Tibial artery (tissue), 4 donors: ENCODE measurements at places on chromosomes 2 and 18.

DNA sequence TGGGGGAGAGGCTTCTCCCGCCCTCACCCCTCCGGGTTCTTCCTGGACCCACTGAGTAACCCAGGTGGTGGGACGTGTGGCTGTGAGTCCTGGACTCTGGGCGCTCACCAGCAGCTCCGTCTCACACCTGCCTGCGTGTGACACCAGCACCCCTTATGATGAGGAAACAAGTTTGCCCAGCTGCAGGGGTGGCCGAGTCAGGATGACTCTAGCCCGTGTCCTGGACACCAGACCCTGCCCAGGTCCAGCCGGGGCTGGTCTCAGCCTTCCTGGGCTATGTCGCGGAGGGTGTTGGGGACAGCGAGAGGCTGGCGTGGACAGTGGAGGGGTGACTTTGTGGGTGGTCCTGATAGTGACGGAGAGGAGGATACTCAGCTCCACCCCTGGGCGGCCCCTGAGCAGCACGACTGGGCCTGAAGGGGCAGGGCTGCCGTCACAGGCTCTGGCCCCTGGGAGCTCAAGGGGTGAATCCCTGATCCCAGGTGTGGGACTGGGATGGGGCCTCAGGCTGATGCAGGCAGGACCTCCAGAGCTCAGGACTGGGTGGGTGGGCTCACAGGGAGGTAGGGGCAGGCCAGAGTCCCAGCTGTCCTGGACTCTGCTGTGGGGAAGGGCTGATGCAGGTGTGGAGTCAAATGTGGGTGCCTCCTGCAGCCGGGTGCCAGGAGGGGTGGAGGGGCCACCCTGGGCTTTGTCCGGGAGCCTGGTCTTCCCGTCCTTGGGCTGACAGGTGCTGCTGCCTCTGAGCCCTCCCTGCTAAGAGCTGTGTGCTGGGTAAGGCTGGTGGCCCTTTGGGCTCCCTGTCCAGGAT lies 3.7 kb downstream of the GPR35 start:
- H3K4me3 ChIP-seq = no peak overlapping the region
- H3K36me3 ChIP-seq = no peaks in the 10 kb centered on the region
- peak; percentile 9 for DNase-seq
- no peak overlapping the region for H3K27ac ChIP-seq
- no peaks in the 10 kb centered on the region for H3K4me1 ChIP-seq

GRCh38 chr18:45526114-45526841 lies 89.0 kb upstream of the SLC14A2 start:
- H3K4me3 ChIP-seq = no peak overlapping the region
- H3K27me3 ChIP-seq = no peaks in the 10 kb centered on the region
- no peaks in the 10 kb centered on the region for H3K36me3 ChIP-seq
- DNase-seq = peak; percentile 32
- H3K4me1 ChIP-seq = peaks cover 25% of the 10 kb centered on the region

DNA sequence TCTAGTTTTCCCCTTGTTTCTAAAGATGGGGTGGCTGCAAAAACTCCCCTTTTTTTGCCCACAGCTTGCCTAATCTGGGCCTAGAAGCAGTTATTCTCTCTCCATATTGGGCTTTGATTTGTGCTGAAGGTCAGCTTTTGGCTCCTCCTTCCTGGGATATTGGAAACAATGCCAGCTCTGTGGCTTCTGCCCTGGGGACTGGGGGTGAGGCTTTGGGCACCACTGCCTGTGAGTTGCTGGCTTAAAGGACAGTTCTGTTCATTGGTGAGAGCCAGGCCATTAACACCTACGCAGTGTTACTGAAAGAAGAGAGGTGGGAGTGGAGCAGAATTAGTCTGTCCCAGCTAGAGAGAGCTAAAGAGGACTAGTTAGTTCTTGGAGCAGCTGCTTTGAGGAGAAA lies 4.3 kb downstream of the UBXN2A start:
- no peaks in the 10 kb centered on the region for H3K36me3 ChIP-seq
- DNase-seq = no peak
- H3K4me3 ChIP-seq = no peak overlapping the region
- H3K4me1 ChIP-seq = peaks cover 13% of the 10 kb centered on the region

DNA sequence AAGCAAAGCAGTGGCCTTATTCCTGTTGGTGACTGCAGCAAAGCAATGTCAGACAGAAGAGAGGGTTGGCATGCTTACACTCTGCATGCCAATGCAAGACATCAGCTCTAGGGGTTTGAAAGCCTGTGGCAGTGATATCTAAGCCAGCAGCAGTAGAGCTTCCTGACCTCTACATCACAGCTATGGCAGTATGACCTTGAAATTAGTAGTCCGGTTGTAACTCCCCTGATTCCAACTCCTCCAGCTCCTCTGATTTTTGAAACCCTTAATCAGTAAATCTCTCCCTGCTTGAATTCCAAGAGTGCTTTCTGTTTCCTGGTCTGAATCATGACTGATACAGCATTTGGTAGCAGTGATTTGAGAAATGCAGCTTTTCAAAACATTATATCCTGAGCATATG lies 60.0 kb upstream of the LRP1B start:
- H3K4me3 ChIP-seq = no peak overlapping the region
- no peaks in the 10 kb centered on the region for H3K4me1 ChIP-seq
- H3K27ac ChIP-seq = no peak overlapping the region
- H3K27me3 ChIP-seq = no peaks in the 10 kb centered on the region
- no peak for DNase-seq

- DNase-seq = no peak
- H3K4me1 ChIP-seq = no peaks in the 10 kb centered on the region
- H3K4me3 ChIP-seq = no peak overlapping the region
- H3K27me3 ChIP-seq = no peaks in the 10 kb centered on the region
These were observed 33.5 kb upstream of the RAB27B start for GRCh38 chr18:54794823-54795222.

DNA sequence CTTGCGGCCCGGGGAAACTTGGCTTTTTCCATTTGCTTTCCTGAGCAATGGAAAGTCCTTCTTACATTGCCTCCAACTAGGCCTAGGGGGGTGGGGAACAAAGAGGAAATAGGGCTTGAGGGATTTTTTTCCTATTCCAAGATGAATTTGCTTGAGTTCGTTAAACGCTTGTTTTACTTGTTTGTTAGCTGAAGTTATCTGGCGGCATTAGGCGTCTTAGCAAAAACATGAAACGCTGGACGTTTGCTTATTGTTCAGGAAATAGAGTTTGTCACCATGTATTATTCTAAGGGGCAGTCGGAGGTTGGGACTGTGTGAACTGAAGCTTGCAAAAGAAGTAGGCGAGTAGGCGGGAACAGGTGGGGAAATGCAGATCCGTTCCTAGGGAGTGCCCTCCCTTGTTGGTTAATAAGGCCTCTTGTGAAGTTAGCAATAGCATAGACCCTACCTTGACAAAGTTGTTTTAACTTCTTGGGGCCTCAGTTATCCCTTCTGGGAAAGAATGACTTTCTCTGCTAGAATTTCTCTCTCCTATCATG lies 1.9 kb downstream of the CABLES1 start:
- peaks cover 46% of the 10 kb centered on the region for H3K4me1 ChIP-seq
- H3K27me3 ChIP-seq = no peaks in the 10 kb centered on the region
- no peaks in the 10 kb centered on the region for H3K36me3 ChIP-seq
- peak overlapping the region; percentile 76 for H3K4me3 ChIP-seq
- peak overlapping the region; percentile 84 for H3K27ac ChIP-seq
- no peak for DNase-seq

GRCh38 chr2:162177301-162177700 lies 25.3 kb upstream of the GCG start:
- H3K4me3 ChIP-seq = no peak overlapping the region
- no peak overlapping the region for H3K27ac ChIP-seq
- no peaks in the 10 kb centered on the region for H3K4me1 ChIP-seq
- H3K36me3 ChIP-seq = no peaks in the 10 kb centered on the region

- no peaks in the 10 kb centered on the region for H3K4me1 ChIP-seq
- no peak overlapping the region for H3K4me3 ChIP-seq
- H3K27me3 ChIP-seq = no peaks in the 10 kb centered on the region
- H3K27ac ChIP-seq = no peak overlapping the region
- no peaks in the 10 kb centered on the region for H3K36me3 ChIP-seq
- no peak for DNase-seq
These were observed 205.3 kb upstream of the ST6GAL2 start for GRCh38 chr2:107091163-107091864.

DNA sequence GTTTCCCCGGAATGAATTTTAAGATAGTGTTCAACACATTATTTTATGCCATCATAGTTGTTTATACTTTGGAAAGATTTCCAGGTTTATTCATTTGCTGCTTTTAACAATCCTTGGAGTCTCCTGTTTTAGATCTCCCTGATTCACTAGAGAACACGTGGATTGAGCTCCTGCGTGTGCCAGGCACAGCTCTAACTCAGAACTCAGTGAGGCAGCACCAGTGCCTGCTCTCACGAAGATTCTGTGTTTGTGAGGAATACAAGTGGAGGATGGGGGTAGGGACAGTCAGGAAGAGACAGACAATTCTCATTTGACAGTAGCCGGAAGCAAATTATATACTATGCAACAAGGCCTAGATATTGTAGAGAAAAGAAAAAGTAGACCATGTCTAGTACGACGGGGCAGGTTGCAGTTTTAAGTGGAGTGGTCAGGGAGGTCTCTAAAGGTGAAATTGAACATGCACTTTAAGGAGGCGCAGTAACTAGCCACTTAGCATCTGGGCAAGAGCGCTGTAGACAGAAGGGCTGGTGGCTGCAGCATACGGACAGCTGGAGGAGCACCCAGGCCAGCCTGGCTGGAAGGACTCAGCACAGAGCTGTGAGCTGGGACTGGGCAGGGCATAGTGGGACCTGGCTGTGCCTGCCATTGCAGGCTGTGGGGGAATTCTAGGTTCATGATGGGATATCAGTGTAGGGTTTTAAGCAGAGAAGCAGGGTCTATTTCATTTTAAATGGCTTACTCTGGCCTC lies 24.3 kb downstream of the RNF144A start:
- no peaks in the 10 kb centered on the region for H3K4me1 ChIP-seq
- no peak overlapping the region for H3K27ac ChIP-seq
- DNase-seq = no peak
- H3K36me3 ChIP-seq = no peaks in the 10 kb centered on the region
- H3K4me3 ChIP-seq = no peak overlapping the region

GRCh38 chr18:13500869-13501542 lies 225.4 kb downstream of the FAM210A start:
- DNase-seq = peak; percentile 81
- no peaks in the 10 kb centered on the region for H3K27me3 ChIP-seq
- no peaks in the 10 kb centered on the region for H3K36me3 ChIP-seq
- peak overlapping the region; percentile 31 for H3K4me3 ChIP-seq
- peaks cover 39% of the 10 kb centered on the region for H3K4me1 ChIP-seq
- H3K27ac ChIP-seq = peak overlapping the region; percentile 85

DNA sequence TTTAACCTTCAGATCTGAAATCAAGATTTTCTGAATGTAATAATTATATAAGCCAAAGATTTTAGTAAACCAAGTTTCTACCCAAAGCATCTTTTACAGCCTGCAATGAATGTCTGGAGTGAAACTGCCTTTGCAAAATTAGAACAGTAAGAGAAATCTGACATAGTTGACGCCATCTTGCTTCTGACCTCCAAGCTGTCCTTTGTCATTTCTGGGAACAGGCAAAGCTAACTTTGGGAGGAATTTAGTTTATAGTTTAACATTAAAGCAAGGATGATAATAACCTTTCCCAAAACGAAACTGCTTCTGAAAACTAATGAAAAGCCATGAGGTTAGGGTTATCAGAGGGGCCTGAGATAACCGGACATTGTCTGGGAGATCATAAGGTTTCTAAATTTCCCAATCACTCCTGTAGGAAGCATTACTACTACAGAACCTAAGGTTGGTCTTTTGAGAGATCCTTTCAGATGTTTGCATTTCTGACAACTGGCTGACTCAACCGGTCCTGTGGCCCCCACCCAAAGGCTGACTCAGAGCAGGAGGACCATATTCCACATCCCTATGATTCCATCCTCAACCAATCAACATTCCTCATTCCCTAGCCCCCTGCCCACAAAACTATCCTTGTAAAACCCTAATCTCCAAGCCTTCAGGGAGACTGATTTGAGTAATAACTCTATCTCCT lies 124.5 kb downstream of the TMEM131 start:
- H3K4me3 ChIP-seq = no peak overlapping the region
- no peaks in the 10 kb centered on the region for H3K36me3 ChIP-seq
- no peak overlapping the region for H3K27ac ChIP-seq
- no peaks in the 10 kb centered on the region for H3K27me3 ChIP-seq
- no peak for DNase-seq

- H3K27ac ChIP-seq = no peak overlapping the region
- H3K4me1 ChIP-seq = no peaks in the 10 kb centered on the region
- no peaks in the 10 kb centered on the region for H3K27me3 ChIP-seq
- no peak for DNase-seq
- no peaks in the 10 kb centered on the region for H3K36me3 ChIP-seq
- no peak overlapping the region for H3K4me3 ChIP-seq
These were observed 24.4 kb upstream of the TRPM8 start for GRCh38 chr2:233892793-233893192.

GRCh38 chr18:75429975-75430374 lies 2.5 kb upstream of the SMIM21 start:
- no peak overlapping the region for H3K4me3 ChIP-seq
- H3K36me3 ChIP-seq = no peaks in the 10 kb centered on the region
- no peak for DNase-seq
- H3K27ac ChIP-seq = no peak overlapping the region

- no peak for DNase-seq
- H3K4me3 ChIP-seq = no peak overlapping the region
- H3K36me3 ChIP-seq = no peaks in the 10 kb centered on the region
- H3K4me1 ChIP-seq = no peaks in the 10 kb centered on the region
These were observed 210.3 kb downstream of the CLIP4 start for GRCh38 chr2:29325544-29325943.

DNA sequence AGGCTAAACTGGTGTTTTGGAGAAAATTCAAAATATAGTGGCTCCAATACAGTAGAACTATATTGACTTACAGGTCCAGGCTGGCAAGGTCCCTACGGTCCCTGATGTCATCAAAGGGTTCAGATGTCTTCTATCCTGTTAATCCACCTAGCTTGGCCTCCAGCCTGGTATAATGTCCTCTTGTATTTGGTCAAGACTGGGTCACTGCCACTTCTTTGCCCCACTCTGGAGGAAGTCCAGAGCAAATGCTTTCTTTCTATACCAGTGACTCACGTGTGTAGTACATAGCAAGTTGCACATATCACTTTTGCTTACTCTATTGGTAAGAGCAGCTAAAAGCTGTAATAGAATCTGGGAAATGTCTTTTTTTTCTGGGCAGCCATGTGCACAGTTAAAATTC lies 80.8 kb downstream of the LCLAT1 start:
- peaks cover 35% of the 10 kb centered on the region for H3K4me1 ChIP-seq
- DNase-seq = no peak
- no peaks in the 10 kb centered on the region for H3K27me3 ChIP-seq
- H3K36me3 ChIP-seq = no peaks in the 10 kb centered on the region
- no peak overlapping the region for H3K27ac ChIP-seq

GRCh38 chr2:232973011-232973735 lies 39.9 kb downstream of the NGEF start:
- no peak overlapping the region for H3K27ac ChIP-seq
- no peaks in the 10 kb centered on the region for H3K4me1 ChIP-seq
- H3K36me3 ChIP-seq = no peaks in the 10 kb centered on the region
- H3K27me3 ChIP-seq = no peaks in the 10 kb centered on the region
- DNase-seq = no peak
- no peak overlapping the region for H3K4me3 ChIP-seq

DNA sequence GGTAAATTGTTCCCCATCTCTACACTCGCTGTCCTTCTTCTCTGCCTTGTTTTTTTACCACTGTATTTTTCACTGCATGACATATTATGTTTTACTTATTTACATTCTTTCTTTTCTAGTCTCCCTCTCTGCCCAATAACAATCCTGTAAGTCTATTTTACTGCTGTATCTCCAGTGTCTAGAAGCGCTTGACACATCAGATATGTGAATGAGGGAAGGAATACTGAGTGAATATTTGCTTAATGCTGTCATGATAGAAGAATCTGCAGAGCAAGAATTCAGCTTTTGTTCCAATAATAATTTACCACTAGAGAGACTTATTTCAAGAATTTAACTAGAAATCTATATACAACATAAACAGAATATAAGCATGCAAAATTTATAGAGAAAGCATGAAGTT lies 99.5 kb downstream of the GALNT13 start:
- no peaks in the 10 kb centered on the region for H3K27me3 ChIP-seq
- H3K4me3 ChIP-seq = no peak overlapping the region
- H3K4me1 ChIP-seq = no peaks in the 10 kb centered on the region
- no peaks in the 10 kb centered on the region for H3K36me3 ChIP-seq
- DNase-seq = no peak
- H3K27ac ChIP-seq = no peak overlapping the region
